ENCODE measurements at places on chromosomes 1 and 21.
A peak's percentile ranks its signal among the peaks of the same experiment; 100 is the strongest.

DNA sequence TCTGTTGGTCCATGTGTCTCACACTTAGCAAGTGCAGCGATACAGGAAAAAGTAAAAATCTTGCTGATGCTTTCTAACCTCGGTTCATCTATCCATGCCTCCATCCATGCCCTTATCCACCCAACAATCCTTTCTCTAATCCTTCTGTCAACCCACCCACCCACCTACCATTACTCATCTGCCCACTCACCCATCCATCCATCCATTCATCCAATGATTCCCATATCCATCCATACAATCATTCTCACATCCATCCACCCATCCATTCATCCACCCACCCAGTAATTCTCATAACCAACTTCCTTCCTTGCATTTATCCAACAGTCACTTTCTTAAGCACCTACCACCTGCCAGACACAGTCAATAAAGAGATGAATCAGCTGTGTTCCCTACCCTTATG, 6.1 kb upstream of the IGSF21 start:
- DNase-seq: no peak

DNA sequence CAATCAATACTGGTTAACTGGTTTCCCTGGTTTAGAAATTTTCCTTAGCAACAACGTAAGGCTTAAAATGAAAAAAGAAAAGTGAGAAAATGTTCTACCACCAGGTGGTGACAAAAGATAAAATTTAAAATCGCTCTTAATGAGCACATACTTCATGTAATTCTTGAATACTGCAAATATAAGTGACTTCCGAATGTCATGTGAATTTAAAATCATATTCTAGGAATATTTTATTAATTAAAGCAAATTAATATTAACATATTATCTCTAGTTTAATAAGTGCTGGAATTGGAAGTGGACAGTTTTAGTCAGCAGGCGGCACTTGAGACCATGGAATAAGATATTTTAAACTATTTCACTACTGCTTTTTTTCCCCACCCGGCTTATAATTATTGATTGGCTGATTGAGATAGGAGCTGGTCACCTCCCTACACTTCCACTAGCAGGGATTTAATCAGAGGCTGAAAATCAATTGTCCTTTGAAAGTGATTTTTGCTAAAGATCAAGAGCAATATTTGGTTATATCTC, 5.0 kb upstream of the ADAMTS1 start:
- DNase-seq: peak; percentile 14

GRCh38 chr1:201419256-201419655, 2.3 kb downstream of the TNNI1 start:
- DNase-seq: no peak

GRCh38 chr21:36205962-36206361, 49.3 kb downstream of the DOP1B start:
- no peak for DNase-seq

DNA sequence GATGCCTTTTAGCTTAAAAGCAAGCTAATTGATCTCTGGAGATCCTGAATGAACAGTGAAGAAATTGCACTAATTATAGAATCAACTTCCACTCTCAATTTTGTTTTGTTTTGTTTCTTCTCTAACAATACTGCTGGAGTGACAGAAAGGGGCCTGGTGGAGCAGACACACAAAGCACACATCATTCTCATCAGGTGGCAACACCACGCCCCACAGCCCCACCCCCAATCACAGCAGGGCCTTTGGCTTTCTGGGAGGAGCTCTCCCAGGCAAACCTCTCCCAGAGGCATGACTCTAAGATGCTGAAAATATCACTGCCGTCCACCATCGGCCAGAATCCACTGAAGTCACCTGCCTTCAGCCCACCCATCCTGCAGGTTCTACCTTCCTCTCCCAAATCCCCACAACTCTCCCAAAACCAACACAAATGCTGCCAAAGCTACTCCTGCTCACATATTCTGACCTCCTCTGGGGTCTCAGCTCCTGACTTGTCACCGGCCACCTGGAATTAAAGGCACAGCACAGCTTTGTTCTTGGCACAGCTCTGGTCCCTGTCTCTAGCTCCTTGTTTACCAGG, 120.7 kb downstream of the GRIK3 start:
- DNase-seq: no peak

DNA sequence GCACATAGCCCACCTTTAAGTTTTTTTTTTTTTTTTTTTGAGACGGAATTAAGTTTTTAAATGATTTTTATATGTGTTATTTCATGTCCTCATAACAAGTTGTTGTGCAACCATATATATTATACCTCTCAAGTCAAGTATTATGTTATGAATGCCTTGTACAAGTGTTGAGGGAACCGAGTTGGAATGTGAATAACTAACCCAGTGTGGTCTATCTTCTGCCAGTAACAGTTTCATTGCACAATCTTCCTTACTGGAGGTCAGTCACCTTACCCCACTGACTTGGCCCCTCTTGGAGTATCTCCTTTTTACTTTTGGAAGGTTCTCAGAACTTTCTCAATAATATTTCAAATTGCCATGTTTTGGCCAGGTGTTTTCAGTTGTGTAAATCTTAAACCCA, 201.9 kb downstream of the CACNA1E start:
- DNase-seq: no peak

All from DMS 273 treated with DMSO at 0.1 percent for 48 hours (cell line).